B cell (primary cell): ENCODE measurements at places on chromosomes 7 and 10. TPM values are rescaled to one million over a fixed set of nuclear protein-coding genes. Genes with fewer than 3 reads are reported as not detected.

The MEST gene
- total RNA-seq = 6.6 and 6.7 TPM in 2 replicates

The LRRN3 gene
- 0.20 TPM in 1 of 2 replicates, not detected in the other for total RNA-seq

The NFE2L3 gene
- 1.6 and 4.5 TPM in 2 replicates for total RNA-seq

The MALRD1 gene
- not detected in 2 replicates for total RNA-seq

- H3K4me1 ChIP-seq = no peaks in the 10 kb centered on the region
- H3K27me3 ChIP-seq = no peaks in the 10 kb centered on the region
- DNase-seq = no peak
- no peaks in the 10 kb centered on the region for H3K36me3 ChIP-seq
- H3K27ac ChIP-seq = no peak overlapping the region
These were observed 30.3 kb downstream of the GATA3 start for GRCh38 chr10:8084799-8085198.

GRCh38 chr7:91191771-91192170 lies 72.5 kb upstream of the FZD1 start:
- no peak overlapping the region for H3K4me3 ChIP-seq
- no peak for DNase-seq
- no peaks in the 10 kb centered on the region for H3K36me3 ChIP-seq
- no peaks in the 10 kb centered on the region for H3K27me3 ChIP-seq

DNA sequence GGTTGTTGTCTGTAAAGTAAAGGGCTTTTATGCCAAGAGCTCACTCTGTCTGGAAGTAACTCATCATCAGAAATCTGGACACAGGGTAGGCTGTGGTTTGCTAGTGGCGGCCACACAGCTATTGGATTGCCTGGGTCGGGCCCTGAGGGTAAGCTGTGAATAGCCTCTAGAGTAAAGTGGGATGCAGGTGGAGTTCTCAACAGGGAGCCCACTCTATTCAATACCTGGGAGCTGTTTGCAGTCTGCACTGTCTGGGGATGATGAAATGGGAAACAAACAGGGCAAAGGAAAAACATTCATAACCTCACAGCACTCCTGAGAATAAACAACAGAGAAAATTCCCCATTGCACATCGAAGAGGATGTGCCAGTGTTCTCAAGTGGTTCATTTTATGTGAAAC lies 582.6 kb downstream of the CALN1 start:
- H3K36me3 ChIP-seq = no peaks in the 10 kb centered on the region
- H3K4me1 ChIP-seq = no peaks in the 10 kb centered on the region
- no peaks in the 10 kb centered on the region for H3K27me3 ChIP-seq
- no peak overlapping the region for H3K4me3 ChIP-seq
- no peak overlapping the region for H3K27ac ChIP-seq

- DNase-seq = no peak
- H3K36me3 ChIP-seq = no peaks in the 10 kb centered on the region
- no peak overlapping the region for H3K4me3 ChIP-seq
These were observed 45.9 kb upstream of the TAC1 start for GRCh38 chr7:97685952-97686351.

- H3K4me1 ChIP-seq = no peaks in the 10 kb centered on the region
- no peak overlapping the region for H3K27ac ChIP-seq
- no peaks in the 10 kb centered on the region for H3K27me3 ChIP-seq
- no peak overlapping the region for H3K4me3 ChIP-seq
- H3K36me3 ChIP-seq = no peaks in the 10 kb centered on the region
- no peak for DNase-seq
These were observed 355.6 kb downstream of the ETV1 start for GRCh38 chr7:13633857-13634256.

- H3K4me3 ChIP-seq = no peak overlapping the region
- no peaks in the 10 kb centered on the region for H3K27me3 ChIP-seq
- no peaks in the 10 kb centered on the region for H3K4me1 ChIP-seq
- H3K27ac ChIP-seq = no peak overlapping the region
- DNase-seq = no peak
These were observed 60.6 kb upstream of the AKR1E2 start for GRCh38 chr10:4765428-4765827.

- no peaks in the 10 kb centered on the region for H3K4me1 ChIP-seq
- no peaks in the 10 kb centered on the region for H3K27me3 ChIP-seq
- H3K27ac ChIP-seq = no peak overlapping the region
- no peaks in the 10 kb centered on the region for H3K36me3 ChIP-seq
These were observed 56.8 kb downstream of the TPST1 start for GRCh38 chr7:66261941-66262340.

DNA sequence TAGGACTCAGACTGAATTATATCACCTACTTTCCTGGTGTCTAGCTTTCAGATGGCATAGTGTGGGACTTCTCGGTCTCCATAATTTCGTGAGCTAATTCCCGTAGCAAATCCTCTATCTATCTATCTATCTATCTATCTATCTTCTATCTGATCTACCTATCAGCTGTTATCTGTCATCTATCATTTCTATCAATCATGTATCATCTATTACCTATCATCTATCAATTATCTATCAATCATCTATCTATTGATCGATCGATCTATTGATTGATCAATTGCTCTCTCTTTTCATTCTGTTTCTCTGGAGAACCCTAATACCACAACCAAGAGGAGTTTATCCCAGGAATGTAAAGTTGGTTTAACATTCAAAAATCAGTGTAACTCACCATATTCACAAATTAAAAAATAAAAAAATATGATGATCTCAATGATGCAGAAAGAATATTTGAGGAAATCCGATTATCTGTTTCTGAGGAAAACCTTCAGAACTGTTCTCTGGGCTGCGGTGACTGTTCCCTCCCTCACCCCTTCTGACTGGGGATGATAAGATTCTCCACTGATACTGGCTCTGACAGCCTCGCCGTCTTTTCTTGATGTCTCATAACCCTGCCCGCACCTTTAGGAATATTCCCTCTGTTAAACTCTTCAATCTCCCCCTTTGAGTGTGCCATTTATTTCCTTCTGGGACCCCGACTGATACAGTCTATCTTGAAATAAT lies 147.7 kb downstream of the ACTR3B start:
- no peaks in the 10 kb centered on the region for H3K4me1 ChIP-seq
- H3K4me3 ChIP-seq = no peak overlapping the region
- no peaks in the 10 kb centered on the region for H3K36me3 ChIP-seq
- DNase-seq = no peak
